GM23338 (cell line): ENCODE measurements at places on chromosomes 1 and 21. TPM values are rescaled to one million over a fixed set of nuclear protein-coding genes. Genes with fewer than 3 reads are reported as not detected.

DNA sequence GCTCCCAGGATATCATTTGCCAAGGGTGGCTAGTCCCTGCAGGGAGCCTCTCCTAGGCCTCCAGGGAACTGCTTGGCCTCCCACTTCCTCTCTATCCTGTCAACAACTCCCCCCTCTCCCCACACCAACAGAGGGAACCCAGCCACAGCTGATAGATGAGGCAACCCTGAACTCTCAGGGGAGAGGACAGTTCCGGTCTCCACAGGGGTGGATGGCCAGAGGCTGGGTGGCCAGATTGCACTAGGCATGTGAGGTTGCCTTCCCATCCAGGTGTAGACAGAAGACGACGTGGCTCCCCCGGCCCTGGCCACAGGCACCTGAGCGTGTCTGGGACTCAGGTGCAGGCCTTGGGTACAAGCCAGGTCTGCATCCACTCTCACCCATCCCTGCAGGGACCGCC, 53.3 kb downstream of the TOR1AIP2 start:
- DNase-seq: no peak

LMOD1 gene
- total RNA-seq: 0.82 and 1.7 TPM in 2 replicates

OR2T11 gene
- not detected in 2 replicates for total RNA-seq

LAPTM5 gene
- not detected in 2 replicates for total RNA-seq

DNA sequence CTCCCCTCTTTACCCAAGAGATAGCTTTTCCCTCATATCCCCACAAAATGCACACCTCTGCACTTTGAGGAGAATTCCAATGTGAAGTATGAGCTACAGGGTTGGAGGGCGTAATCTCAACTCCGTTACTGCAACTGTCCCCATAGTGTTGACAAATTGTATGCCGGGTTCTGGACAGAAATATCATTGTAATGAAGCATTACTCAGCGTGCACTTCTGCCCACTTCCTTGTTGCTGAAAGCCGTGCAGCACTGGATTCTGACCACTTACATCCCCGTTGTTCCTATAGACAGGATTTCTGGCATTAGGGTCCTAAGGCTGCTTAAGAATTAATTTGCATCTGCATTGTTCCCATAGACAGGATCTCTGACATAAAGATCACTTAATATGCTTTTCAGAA, 205.6 kb downstream of the RHOU start:
- DNase-seq: no peak

- DNase-seq: no peak
These were observed 2.8 kb upstream of the RGS5 start for GRCh38 chr1:163205513-163205912.

DNA sequence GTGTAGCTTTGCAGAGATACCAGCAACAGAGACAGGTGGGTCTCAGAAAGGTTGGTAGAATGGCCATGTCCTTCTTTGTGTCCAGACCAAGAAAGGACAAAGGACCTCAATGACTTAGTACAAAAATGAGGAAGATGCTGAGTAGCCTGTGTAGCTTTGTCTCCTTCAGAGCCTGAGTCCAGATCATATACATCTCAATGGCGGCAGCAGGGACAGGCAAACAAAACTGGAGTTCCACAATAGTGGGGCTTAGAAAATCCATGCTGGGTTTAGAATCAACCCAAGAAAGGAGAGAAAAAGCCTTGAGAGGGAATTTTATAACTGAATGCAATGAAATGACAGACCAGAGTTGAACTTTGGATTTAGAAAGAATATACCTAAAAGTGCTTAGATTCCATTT, 339.0 kb downstream of the BRINP3 start:
- no peak for DNase-seq

- no peak for DNase-seq
These were observed 744.1 kb upstream of the CHRM3 start for GRCh38 chr1:238642231-238642630.

- DNase-seq: no peak
These were observed 13.2 kb downstream of the TMED5 start for GRCh38 chr1:93167006-93167405.

HES3 gene
- total RNA-seq: 49.7 and 50.4 TPM in 2 replicates

KRTAP20-3 gene
- total RNA-seq: not detected in 2 replicates

DNA sequence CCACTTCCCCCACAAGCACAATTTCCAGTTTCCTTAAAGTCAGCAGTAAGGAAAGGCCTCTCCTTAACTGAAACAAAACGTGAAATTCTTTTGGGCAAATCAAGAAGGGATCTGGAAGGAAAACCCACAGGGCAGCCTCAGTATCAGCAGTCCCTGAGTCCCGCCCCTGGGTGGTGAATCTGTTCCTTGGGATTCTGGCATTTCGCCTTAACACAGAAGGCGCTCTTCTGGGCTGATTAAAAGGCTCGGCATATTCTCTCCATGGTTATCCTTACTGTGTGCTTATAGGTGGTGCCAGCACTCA, 12.2 kb upstream of the RAB4A start:
- DNase-seq: peak; percentile 64

PRAMEF11 gene
- not detected in 2 replicates for total RNA-seq

ZNF683 gene
- total RNA-seq: not detected in 2 replicates

DNA sequence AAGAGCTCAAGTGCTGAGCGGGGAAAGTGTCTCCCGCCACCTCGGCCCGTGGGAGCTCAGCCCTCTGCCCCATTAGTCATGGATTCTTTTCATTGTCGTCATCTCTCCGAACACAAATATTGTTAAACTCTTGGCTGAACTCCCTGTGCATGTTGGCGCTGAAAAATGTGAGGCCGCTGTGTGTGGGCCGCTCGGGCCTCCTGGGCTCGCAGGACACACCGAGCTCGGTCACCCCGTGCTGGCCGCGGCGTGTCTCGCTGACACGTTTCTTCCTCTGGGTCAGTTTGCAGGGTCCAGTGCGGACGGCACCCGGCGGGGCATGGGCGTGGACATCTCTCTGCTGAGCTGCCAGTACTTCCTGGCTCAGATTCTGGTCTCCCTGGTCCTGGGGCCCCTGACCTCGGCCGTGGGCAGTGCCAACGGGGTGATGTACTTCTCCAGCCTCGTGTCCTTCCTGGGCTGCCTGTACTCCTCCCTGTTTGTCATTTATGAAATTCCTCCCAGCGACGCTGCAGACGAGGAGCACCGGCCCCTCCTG, 25.6 kb downstream of the SLC45A1 start:
- DNase-seq: no peak

GRCh38 chr1:69528376-69528775, 39.3 kb upstream of the LRRC7 start:
- DNase-seq: no peak

- DNase-seq: no peak
These were observed 15.3 kb downstream of the KRTAP10-1 start for GRCh38 chr21:44524414-44525371.

GRCh38 chr1:66313429-66313828, 220.5 kb upstream of the SGIP1 start:
- DNase-seq: no peak

GRCh38 chr1:201731142-201731541, 97.8 kb upstream of the IPO9 start:
- no peak for DNase-seq

- DNase-seq: no peak
These were observed 187.7 kb downstream of the TNFSF18 start for GRCh38 chr1:172863031-172863430.

GRCh38 chr21:35585155-35585554, 475.2 kb downstream of the SETD4 start:
- DNase-seq: no peak

MR1 gene
- not detected in 2 replicates for total RNA-seq

- no peak for DNase-seq
These were observed 241.4 kb downstream of the HHIPL2 start for GRCh38 chr1:222306512-222306911.

GRCh38 chr1:205255941-205256780, 28.4 kb downstream of the TMCC2 start:
- peak; percentile 88 for DNase-seq

DNA sequence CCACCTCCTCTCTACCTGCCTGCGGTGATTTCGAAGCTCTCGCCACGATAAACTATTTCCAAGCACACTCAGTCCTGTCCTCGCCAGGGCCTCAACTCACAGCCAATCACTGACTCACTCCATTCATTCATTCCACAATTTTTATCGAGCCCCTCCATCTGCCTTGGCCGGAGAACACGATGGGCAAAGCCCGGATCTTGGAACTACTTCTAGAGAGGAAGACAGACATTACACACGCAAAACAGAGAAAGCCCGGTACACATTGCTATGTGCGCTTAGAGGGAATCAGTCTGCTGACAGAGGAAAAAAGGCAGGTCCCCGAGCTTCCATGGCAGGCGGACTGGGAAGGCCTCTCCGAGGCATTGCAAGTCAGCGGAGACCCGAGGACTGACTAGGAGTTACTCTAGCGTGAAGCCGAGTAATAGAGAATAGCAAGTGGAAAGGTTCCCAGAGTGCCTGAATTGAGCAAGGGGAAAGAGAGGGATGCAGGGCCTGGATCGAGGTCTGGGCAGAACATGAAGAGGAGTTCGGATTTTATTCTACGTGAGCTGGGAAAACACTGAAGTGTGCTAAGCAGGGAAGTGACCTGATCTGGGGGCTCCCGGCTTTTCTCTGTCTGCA, 54.2 kb upstream of the DNAJC6 start:
- DNase-seq: peak; percentile 49

- no peak for DNase-seq
These were observed 78.4 kb upstream of the S1PR1 start for GRCh38 chr1:101158424-101158823.

DNA sequence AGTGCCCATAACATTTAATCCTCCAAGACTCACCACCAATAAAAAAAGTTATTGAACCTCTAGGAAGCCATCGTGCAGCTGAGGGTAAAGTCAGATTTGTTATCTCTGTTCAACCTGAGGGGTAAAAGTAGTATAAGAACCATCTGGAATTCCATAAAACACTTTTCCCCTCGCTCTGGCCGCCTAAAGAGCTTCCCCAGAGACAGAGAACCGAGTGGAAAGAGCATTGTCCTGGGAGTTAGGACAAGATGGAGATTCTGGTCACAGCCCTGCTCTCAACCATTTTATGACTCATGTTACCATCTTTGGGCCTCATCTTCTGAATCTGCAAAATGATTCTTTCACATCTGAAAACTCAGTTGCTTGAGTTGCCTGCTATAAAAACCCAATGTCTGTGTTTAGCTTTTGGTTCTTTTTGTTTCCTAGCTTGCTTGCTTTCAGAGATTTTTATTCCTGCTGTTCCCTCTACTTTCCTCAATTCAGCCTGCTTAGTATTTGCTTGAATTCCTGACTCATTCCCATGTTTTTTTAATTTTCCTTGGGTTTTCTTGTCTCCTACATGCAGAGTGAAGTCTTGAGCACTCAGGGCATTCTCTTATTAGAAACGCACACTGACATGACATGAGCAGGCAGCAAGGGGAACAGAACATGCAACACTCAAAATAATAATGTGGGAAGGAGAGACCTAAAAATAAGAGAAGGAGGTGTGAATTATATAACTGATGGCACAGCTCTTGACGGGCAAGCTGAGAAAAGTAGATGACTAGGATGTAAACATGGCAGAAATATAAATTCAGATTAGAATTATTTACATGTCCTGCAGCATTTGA, 1.7 kb downstream of the EPHX4 start:
- DNase-seq: no peak

CR1L gene
- total RNA-seq: 2.9 and 5.8 TPM in 2 replicates

DNA sequence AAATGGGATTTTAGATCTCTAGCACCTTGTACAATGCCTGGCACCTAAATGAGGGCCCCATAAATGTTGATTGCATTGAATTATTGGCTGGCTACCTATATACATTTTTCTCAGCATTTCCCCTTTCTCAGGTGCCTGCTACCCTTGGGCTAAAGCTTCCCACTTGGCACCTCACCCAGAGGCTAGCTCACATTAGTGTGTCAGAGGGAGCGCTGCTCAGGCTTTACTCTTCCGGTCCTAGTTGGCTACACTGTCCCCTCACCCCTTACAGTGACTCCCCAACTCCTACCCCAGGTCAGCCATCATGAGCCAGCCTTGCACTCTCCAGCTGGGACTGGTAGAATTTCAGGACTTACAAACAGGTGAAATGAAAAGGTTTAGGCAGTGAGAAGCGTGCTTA, 9.5 kb downstream of the TRAF5 start:
- no peak for DNase-seq

DARS2 gene
- 41.1 and 49.9 TPM in 2 replicates for total RNA-seq

- DNase-seq: no peak
These were observed 125.8 kb downstream of the KAZN start for GRCh38 chr1:14724246-14724645.

- no peak for DNase-seq
These were observed 5.0 kb downstream of the ALPL start for GRCh38 chr1:21514245-21514644.
